Memory B cell (primary cell): ENCODE measurements at places on chromosomes 7 and 10.

DNA sequence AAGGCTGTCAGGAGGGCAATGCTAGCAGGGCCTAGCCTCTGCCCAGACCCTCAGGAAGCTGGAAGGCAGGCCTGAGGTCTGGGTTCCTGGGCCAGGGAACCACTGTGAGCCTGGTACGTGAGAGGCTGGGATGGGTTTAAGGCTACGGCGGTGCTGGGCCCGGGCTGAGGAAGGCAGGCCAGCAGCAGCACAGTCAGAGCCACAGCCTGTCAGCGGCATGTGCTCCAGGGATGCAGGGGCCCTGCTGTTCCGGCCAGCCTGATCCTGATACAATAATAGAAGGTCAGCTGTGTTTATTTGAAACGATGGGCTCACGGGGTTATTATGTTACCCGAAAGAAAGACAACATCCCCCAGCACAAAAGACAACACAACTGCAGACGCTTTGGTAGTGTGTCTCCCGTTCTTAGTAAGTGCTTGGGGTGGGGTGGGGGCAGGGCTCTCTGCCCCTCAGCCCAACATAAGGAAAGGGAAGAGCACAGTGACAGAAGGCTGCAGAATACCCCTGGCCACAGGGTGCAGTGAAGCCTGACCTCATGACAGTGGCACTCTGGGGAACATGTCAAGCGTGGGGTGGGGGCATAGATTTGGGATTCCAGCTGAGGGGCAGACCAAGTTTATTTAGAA is 95.0 kb downstream of the COL13A1 start:
- no peak for DNase-seq

- DNase-seq = no peak
Observed at GRCh38 chr7:20713792-20714191, 72.9 kb downstream of the SP8 start.

DNA sequence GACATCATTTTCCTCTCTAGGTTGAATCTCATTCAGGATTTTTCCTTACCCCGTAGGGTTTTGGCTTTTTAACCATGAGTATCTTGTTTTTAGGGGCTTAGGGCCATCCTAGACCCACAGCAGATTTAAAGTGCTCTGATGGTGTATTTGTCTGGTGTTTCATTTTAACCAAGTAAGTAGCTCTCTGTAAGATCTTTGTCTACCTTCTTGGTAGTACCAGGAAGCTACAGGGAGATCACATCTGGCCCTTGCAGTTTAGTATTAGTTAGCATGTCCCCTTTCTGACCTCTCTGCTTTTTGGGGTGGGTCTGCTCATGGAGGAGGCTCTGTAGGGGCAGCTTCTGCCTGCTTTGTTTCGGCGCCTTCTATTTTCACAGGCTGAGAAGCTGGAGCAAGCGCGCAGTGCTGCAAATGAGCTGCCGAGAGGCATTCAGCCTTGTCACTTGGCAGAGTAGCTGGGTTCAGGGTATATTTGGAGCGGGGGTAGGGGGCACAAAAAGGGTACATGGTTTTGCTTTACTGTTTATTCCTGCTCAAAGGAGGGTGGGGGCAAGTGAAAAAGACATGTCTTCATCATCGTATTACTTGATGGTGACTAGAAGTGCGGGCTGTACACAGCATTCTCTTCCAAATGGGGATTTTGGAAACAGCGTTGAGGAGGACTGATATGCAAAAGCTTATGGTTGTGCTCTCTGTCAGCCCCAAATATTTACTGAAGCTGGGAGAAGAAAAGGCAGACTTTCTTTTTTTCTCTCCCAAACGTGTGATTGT is 146.3 kb downstream of the CELF2 start:
- DNase-seq = no peak

GRCh38 chr7:11120068-11120664 is 146.5 kb downstream of the PHF14 start:
- no peak for DNase-seq

GRCh38 chr10:122508021-122508420 is 46.7 kb downstream of the HTRA1 start:
- DNase-seq = no peak

- no peak for DNase-seq
Observed at GRCh38 chr7:110898516-110898915, 192.4 kb upstream of the LRRN3 start.

DNA sequence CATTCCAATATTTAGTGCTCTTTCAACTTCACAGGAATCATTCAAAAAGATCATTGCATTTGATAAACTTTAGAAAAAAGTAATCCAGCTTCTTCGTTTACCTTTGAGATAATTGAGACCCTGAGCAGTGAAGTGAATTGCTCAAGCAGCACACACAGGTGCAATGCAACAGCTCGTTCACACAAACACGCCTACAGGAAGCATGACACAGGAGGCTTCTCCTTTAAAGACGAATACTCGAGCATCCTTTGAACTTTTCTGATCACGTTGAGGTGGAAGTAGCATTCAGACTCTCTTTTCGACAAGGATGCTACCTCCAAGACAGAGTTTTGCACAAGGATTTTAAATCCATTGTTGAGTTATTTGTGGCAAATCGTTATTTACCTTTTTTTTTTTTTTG is 18.0 kb upstream of the RSU1 start:
- no peak for DNase-seq

DNA sequence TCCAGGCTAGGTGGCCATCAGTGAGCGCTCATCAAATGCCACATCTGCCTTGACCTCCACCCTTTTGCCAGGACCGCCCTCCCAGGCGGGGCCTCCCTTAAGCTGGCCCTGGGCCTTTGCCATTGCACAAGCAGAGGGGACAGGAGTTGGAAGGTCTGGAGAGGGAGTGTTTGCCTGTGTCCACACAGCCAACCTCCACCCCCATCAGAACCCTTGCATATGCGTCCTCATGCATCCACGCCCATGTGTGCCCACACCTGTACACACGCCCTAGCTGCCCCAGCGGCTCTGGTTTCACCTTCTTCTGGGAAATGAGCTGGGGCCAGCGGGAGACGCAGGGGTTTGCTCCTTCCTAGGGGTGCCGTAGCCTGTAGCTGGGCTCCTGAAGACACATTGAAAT is 64.0 kb downstream of the NEURL1 start:
- DNase-seq = no peak

DNA sequence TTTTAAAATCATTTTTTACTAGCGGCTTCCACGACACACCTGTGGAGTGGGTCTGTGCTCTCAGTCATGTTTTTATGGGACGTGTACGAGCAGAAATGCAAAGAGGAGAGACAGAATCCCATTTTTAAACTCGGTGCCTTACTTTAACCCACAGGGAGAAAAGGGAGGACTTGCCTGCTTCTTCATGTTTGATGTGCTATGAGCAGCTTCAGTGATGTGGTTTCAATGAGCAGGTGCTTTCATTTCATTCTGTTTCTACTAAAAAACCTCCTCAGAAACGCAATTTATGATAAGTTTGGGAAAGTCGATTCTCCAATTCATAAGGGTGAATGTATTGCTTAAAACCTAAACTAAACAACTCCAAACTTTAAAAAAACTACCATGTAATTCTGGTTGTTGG is 537.2 kb downstream of the GATA3 start:
- no peak for DNase-seq

DNA sequence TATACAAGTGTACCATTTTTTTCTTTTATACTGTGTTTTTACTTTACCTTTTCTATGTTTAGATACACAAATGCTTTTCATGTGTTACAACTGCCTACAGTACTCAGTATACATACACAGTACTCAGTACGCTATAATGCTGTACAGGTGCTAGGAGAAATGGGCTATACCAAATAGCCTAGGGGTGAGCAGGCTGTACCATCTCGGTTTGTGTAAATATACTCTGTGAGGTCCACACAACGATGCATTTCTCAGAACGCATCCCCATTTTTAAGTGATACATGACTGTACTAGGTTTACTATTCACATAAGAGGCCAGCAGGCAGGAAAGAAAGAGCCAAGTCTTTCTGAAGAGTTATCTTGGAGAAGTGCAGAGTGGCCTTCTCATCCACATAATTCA is 426.4 kb upstream of the MTPN start:
- no peak for DNase-seq

DNA sequence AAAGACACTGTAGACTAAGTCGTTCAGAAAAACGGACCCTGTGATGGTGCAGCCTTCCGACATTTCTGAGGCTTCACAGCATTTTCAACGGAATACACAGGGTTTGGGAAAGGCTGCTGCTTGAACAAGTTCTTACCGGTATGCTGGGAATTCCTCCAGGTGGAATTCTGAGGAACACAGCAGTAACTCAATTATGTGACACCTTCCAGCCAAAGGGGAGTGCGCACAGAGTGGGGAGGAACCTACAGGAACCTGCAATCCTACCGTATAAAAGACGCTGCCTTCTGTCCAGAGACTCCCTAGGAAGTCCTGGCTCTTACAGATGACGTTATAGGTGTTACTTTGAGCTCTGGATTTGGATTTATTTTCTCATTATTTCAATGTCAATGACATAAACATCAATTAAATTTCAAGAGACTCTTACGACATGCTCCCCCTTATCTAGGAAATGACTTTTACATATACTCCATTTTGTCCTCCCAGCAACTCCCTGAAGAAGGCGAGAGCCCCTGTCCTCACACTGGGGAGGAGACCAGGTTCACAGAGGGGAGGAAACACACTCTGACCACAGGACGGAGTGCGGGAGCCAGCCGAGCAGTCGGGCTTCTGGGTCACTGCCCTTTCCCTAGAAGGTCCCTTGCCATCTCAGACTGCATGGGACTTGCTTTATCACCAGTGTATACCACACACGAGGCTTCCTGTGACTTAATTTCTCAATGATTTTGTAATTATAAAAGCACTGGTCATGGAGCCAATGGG is 27.9 kb downstream of the VIPR2 start:
- no peak for DNase-seq

- no peak for DNase-seq
Observed at GRCh38 chr10:62869958-62870357, 53.8 kb upstream of the EGR2 start.

- DNase-seq = no peak
Observed at GRCh38 chr7:151131592-151132293, 35.8 kb downstream of the GBX1 start.

DNA sequence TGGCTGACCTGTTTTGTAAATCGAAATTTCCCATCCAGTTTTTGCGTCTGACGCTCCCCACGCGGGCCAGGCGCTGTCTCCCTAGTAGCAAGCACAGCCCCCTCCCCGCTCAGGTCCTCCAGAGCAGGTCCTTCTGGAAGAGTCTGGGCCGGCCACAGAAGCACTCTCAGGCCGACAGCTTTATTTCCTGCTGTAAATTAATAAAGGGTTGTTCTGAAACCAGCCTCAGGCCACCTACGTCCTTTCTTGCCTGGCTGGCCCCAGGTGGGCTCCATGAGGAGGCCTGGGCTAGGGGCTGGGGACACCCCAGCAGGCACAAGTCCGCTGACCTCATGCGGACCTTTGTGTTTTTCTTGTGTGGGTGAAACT is 35.2 kb downstream of the CAMK2B start:
- no peak for DNase-seq

DNA sequence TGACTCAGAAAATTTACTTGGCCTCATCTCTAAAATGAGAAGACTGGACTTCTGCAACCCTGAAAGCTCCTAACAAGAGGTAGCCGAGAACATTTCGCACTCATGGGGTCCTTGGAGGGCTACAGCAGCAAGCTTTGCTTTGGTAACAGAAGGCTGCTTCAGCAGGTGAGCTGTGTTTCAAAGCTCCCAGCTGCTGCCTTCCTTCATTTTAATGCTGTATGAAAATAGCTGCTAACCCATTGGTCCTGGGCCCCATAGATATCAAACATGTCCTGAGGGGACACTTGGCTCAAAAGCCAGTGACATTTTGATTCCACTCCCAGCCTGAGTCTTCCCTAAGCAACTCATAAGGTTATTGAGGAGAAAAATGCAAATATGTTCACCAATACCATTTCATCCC is 14.3 kb upstream of the MALSU1 start:
- DNase-seq = no peak

GRCh38 chr10:31683682-31684081 is 244.9 kb downstream of the ARHGAP12 start:
- DNase-seq = no peak

GRCh38 chr7:42272793-42273665 is 36.0 kb upstream of the GLI3 start:
- no peak for DNase-seq

- DNase-seq = no peak
Observed at GRCh38 chr7:13508586-13508985, 480.9 kb downstream of the ETV1 start.

DNA sequence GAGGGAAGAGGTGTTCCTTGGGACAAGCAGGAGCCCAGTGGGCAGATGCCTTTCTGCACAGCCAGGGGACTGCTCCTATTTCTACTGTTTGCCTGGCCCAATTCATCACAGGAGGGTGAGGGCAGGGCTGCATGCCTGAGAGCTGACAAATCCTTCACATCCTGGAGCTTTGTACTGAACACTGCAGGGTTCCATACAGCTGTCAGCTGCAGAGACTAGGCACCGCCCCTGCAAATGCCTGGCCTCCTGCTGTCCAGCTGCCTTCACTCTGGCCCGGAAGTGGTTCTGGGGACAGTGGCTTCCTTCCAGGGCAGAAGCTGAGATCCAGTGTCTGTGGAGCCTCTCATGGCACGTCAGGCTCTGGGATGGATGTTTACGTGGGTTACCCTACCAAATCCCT is 470.7 kb downstream of the DNAJB6 start:
- no peak for DNase-seq

DNA sequence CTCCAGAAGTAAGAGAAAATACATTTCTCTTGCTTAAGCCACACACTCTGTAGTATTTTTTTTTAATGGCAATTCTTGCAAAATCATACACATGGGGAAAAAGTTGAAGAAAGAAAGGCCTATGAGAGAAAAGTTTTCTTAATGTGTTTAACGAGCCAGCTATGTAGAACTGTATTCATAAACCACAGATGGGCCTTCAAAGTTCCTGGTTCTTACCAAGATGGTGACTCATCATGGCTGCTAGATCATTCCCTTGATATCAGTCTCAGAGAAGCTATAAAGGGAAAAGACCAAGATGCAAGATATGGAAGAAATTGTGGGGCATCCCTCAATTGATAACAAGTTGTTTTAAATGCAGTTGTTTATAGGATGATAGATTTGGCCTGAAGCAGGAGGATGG is 992.7 kb upstream of the MBL2 start:
- DNase-seq = no peak

- no peak for DNase-seq
Observed at GRCh38 chr7:17557251-17557671, 258.8 kb downstream of the AHR start.

GRCh38 chr7:142759433-142759832 is 10.2 kb downstream of the PRSS1 start:
- DNase-seq = no peak

- DNase-seq = no peak
Observed at GRCh38 chr10:90924552-90924951, 3.7 kb upstream of the ANKRD1 start.

DNA sequence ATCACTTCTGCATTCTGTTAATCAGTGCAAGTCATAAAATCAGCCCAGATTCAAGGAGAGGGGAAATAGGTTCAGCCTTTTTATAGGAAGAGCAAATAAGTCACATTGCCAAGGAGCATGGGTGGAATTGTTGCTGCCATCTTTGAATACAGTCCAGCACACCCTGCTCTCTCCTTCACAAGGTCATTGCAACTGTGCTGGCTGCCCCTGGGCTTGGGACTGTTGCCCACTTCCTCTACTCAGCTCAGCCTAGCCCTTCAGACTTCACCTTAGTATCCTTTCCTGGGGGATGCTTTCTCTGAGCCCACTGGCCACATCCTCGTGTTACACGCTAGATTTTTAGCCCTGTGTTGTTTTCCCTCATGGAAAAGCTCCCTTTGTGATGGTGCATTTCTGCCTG is 527.7 kb downstream of the GALNT17 start:
- no peak for DNase-seq
